Right renal cortex interstitium (tissue), 3 donors: ENCODE measurements at places on chromosomes 2 and 18.

- no peak for DNase-seq
Observed at GRCh38 chr2:74817304-74817675, 16.6 kb upstream of the HK2 start.

- no peak for DNase-seq
Observed at GRCh38 chr2:241558532-241559322, at the start of gene BOK. BOK (plus strand) TSS chr2:241558745; CDS start chr2:241559484, 739 bp downstream.

GRCh38 chr2:150046211-150046610, 441.3 kb downstream of the RND3 start:
- no peak for DNase-seq

- DNase-seq, result no peak
Observed at GRCh38 chr2:24721470-24721869, 71.7 kb downstream of the PTRHD1 start.

DNA sequence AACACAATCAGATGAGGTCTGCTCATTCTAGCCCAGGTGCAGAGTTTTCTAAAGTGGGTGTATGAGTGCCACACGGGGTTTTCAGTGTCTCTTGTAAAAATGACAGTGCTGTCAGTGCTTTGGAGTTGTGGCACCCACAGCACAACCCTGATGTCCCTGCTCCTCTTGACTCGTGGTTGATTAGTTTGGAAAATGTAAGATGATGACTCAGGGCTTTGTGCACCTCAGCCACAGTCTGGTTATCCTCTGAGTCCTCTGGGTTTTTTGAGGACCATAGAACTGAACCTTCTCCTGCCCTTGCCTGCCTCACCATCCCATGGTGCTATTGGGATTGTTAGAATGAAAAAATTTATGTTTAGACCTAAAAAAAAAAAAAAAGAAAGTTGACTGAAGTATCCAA, 105.6 kb downstream of the MYO1B start:
- DNase-seq, result no peak

- no peak for DNase-seq
Observed at GRCh38 chr18:45165176-45165713, 450.0 kb upstream of the SLC14A2 start.

DNA sequence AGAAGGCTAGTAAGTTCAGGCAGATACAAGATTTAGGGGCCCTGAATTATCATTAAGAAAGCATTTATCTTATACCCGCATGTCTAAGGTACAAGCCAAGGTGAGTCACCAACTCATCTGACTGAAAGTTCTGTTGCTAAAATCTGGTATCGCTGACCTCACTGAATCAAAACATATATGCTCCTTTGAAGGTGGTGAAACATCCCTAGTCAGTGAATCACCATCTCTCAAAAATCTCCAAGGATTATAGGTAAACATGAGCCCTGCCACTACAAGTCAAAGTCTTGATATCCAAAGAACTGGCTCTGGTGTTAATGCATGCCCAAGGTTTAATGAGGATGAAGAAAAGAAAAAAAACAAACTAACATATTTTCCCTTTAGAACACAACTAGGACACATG, 43.5 kb downstream of the IRS1 start:
- no peak for DNase-seq

DNA sequence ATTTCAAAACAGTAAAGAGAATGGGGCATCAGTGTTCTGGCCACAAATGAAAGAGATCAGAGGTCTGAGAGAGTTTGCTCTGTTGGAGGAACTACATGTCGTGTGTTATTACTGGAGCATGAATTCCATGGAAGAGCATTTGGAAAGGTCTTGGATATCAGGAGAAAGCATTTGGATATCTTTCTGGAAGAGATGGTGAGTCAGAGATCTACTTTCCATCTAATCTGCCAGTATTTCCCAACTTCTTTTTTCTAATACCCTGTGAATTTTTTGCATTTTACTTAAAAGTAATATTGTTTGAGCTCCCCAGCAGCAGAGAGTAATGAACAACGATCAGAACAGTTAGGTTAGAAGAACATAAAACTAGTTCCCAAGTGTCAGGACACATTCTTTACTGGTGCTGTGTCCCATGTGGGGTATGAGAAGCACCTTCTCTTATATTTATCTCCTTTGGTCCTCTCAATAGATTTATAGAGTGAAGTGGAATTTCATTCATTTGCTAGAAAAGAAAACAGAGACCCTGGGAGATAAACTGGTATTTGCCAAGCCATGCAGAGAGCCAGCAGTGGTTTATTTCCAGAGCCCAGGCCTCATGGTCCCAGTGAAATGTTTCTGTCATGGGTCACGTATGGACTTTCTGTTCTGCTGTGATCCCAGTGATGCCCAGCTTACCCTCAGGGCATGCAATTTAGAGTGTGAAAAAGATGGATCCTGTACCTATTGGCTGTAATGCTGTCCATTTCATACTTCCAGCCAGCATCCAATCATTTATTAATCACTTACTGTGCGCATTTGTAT, 130.8 kb upstream of the NT5C1B start:
- no peak for DNase-seq

GRCh38 chr2:159147690-159148089, 138.8 kb downstream of the WDSUB1 start:
- DNase-seq, result no peak

- no peak for DNase-seq
Observed at GRCh38 chr2:166436976-166437375, 57.1 kb downstream of the SCN7A start.
